ENCODE measurements at places on chromosomes 5 and 9. TPM values are rescaled to one million over a fixed set of nuclear protein-coding genes. Genes with fewer than 3 reads are reported as not detected.

PCDHB15 gene
- total RNA-seq = not detected

SPINK13 gene
- not detected for total RNA-seq

APBB3 gene
- 24.2 TPM for total RNA-seq

TEX48 gene
- not detected for total RNA-seq

CORO2A gene
- 4.6 TPM for total RNA-seq

PRRC1 gene
- 44.6 TPM for total RNA-seq

MOB3B gene
- 1.4 TPM for total RNA-seq

MRPS2 gene
- total RNA-seq = 12.5 TPM

SLC6A18 gene
- not detected for total RNA-seq

ADAM19 gene
- total RNA-seq = 17.7 TPM

UBE2D2 gene
- total RNA-seq = 81.5 TPM

ENTPD2 gene
- total RNA-seq = not detected

UBQLN1 gene
- 186 TPM for total RNA-seq

PCSK5 gene
- total RNA-seq = 14.3 TPM

TCERG1 gene
- 115 TPM for total RNA-seq

IRX1 gene
- total RNA-seq = not detected

SLC36A2 gene
- total RNA-seq = not detected

DAB2 gene
- total RNA-seq = 14.4 TPM

PCDHGA8 gene
- 0.10 TPM for total RNA-seq

PCDHA9 gene
- not detected for total RNA-seq

TYRP1 gene
- 0.10 TPM for total RNA-seq

ANKRD55 gene
- 8.6 TPM for total RNA-seq

OTP gene
- not detected for total RNA-seq

MYOZ3 gene
- total RNA-seq = not detected

PCDHGA2 gene
- total RNA-seq = not detected

GARIN3 gene
- not detected for total RNA-seq

FCN1 gene
- 1,156 TPM for total RNA-seq

HMMR gene
- total RNA-seq = 0.84 TPM

LCN9 gene
- not detected for total RNA-seq

GMCL2 gene
- total RNA-seq = not detected

SHROOM1 gene
- total RNA-seq = 0.52 TPM

OR2V1 gene
- total RNA-seq = not detected

GABRA1 gene
- not detected for total RNA-seq

FUT7 gene
- total RNA-seq = 2.6 TPM

CTXN3 gene
- not detected for total RNA-seq

CYLC2 gene
- total RNA-seq = not detected

ADGRD2 gene
- total RNA-seq = 0.10 TPM

LECT2 gene
- total RNA-seq = not detected

LCN2 gene
- total RNA-seq = 4.7 TPM

FOXD4L4 gene
- total RNA-seq = not detected

PLAC8L1 gene
- not detected for total RNA-seq

PDLIM4 gene
- not detected for total RNA-seq
